ENCODE measurements at places on chromosomes 3 and 15.

- no peak for DNase-seq
Measured at GRCh38 chr15:77042245-77042919, 28.5 kb downstream of the TSPAN3 start.

- no peak for DNase-seq
Measured at GRCh38 chr3:188827576-188827975, 344.2 kb upstream of the TPRG1 start.

DNA sequence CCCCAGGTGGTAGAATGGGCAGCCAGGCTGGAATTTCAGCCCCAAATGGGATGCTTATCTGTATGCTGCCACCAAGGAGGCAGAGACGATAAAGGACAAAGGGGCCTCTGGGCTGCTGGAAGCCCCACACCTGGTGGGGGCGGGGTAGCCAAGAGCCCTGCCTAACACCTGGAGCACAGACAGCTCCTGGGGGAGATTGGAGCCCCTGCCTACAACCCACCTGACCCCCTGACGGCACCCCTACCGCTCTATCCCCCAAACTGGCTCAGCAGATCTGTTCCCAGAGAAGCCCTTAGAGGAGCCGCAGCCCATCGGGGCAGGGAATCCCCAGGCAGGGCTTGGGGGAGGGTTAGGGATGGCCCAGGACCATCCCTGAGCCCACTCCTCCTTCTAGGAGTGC is 15.8 kb upstream of the SEMA3F start:
- no peak for DNase-seq

DNA sequence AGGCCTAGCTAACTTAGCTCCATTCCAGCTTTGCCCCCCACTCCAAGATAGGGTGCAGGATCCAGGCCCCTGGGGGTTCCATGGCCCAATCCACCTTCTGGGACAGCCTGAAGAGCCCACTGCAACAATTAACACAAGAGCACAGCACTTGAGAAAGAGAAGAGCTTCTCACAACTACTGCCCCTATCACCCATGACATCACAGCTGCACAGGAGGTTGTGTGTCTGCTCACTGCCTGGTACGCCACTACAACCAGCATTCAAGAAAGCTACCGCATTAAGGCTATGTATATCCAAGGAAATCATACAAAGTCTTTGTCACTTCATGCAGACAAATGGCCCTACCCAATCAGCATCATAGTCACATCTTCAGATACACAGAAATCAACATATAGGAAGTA is 62.0 kb downstream of the MYO5A start:
- no peak for DNase-seq

- DNase-seq = no peak
Measured at GRCh38 chr15:26697913-26698312, 75.0 kb downstream of the GABRB3 start.
